ENCODE measurements at places on chromosomes 2 and 18.
A peak's percentile ranks its signal among the peaks of the same experiment; 100 is the strongest.

GRCh38 chr2:118686346-118686745, 161.1 kb downstream of the EN1 start:
- DNase-seq: no peak

DNA sequence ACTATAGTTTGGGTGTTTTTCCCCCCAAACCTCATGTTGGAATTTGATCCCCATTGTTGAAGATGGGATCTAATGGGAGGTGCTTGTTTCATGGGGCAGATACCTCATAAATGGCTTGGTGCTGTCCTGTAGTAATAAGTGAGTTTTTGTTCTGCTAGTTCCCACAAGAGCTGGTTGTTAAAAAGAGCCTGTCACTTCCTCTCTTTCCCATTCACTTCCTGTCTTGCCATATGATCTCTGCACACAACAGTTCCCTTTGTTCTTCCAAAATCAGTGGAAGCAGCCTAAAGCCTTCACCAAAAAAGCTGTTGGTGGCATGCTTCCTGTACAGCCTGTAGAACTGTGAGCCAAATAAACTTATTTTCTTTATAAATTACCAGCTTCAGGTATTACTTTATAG, 768.2 kb upstream of the VRK2 start:
- DNase-seq: no peak

GRCh38 chr2:56267415-56267788, 83.6 kb downstream of the CCDC85A start:
- no peak for DNase-seq

GRCh38 chr18:34978953-34979608, 62.1 kb upstream of the MAPRE2 start:
- DNase-seq: peak; percentile 76

DNA sequence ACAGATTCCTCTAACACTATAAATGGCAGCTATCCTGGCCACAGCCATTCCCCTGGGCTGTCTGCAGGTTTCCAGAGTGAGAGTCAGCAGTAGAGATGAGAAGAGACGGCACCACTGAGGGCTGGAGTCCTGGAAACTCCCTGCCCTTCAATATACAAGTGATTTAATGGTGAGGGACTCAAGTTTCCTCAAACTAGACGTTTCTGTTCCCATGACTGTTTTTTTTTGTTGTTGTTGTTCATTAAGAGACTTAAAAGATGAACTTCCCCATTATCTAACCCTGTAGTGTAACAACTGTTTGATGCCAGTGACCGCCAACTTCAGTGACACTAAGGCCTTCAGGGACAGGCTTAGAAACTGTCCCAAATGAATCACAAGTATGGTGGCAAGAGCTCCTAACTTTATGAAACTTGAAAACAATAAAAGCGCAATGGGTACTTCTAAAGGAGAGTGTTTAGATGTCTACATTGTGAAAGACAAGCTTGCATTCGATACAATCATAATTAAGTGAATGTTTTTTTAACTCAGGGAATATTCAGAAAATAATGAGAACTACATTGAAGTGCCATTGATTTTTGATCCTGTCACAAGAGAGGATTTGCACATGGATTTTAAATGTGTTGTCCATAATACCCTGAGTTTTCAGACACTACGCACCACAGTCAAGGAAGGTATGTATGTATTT, 34.0 kb downstream of the IL1R2 start:
- DNase-seq: no peak

GRCh38 chr18:42178376-42179080, 223.5 kb downstream of the PIK3C3 start:
- DNase-seq: no peak

DNA sequence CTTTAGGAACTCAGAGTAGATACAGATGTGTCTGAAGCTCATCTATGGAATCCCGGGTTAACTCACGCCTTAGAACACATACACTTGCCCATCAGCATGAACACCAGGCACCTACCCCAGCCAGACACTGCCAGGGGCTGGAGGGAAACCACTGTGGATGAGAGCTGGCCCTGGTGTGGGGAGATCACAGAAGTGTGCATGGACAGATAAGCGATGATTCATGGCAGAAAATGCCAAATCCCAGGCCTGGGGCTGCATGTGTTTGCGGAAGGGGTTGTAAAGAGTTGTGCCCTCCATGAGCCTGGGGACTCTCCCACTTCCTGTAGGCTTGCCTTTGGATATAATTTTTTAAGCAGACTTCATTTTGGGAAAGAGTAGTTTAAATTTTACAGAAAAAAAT, 193.4 kb downstream of the FHOD3 start:
- no peak for DNase-seq

GRCh38 chr2:229586746-229587705, 127.3 kb downstream of the DNER start:
- DNase-seq: peak; percentile 14

DNA sequence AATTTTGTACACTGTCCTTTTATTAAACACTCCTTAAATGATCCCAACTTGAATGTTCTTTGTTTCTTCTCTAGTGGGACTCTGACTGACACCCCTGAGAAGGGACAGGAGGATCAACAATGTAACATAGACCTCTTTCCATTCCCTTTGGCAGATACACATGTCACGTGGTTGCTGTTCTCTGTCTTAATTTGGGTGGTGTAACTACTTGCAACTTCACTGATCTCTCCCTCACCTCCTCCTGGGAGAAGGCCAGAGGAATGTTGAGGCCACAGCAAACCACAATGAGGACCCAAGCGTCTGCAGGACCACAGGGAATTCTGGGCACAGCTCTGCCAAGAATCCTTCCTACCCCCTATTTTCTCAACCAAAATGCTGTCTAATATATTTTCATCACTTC, 205.6 kb downstream of the RTP5 start:
- DNase-seq: no peak

- DNase-seq: no peak
Measured at GRCh38 chr2:110883406-110883805, 151.0 kb downstream of the ACOXL start.

DNA sequence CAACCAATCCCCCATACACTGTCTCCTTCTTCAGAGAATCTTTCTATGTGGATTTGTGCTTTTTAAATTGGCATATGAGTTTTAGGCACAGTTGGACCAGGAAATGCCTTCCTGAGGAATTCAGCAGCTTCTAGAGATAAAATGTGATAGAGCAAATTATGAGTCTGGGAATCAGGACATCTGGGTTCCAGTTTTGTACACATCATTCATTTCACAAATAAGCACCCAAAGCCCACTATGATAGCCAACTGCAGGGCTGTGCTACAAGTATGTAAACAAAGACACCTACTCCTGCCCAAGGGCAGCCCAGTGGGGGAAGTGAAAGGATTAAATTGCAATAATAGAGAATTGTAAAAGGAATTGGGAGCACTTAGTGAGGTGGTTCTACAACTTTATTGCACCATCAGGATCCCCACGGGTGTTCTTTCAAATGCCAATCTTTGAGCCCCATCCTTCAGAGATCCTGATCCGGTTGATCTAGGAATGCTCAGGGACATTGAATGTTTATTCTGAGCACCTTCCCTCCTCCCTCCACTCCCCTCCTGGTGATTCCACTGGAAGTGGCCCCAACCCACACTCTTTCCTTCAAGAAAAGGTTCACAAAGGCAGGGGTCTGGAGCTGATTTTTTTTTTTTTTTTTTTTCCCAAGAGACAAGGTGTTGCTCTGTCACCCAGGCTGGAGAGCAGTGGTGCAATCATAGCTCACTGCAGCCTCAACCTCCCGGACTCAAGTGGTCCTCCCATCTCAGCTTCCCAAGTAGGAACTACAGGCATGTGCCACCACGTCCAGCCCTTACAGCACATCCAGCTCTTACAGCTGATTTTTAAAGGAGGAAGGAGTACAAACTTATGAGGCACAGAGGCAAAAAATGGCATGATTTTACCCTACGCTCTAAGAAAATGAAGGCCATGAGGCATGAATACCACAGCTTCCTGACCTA, 11.1 kb upstream of the KCMF1 start:
- DNase-seq: no peak

GRCh38 chr2:42474765-42475454, 18.9 kb downstream of the KCNG3 start:
- no peak for DNase-seq

DNA sequence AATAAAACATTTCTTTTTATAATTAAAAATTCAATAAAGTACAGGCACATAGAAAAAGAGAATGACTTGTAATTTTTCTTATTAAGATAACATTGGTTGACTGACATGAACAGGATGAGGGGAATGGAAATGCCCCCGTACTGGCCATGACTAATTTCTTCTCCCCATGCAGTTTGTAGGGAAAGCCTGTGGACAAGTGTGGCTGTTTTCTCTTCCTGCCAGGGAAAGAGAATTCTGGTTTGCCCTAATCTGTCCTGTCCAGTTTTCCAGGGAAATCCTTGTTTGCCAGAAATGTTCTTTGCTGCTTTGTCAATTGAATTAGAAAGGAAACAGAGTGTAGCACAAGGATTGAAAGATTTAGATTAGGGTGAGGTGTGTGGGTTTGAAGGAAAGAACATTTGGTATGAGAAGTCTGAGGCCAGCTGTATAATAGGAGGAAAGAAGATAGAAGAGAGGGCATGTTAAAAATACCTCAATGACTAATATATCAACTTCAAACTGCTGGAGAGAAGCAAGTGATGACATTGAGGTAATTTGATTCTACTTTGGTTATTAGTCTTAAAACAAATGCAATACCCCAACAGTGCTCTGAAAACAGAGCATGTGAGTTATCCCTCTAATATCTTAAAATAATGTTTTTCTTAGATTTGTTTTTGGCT, 593.9 kb upstream of the ZNF804A start:
- DNase-seq: no peak

GRCh38 chr2:117875786-117876185, 61.3 kb downstream of the DDX18 start:
- DNase-seq: no peak

GRCh38 chr2:158934170-158934569, 34.3 kb upstream of the TANC1 start:
- DNase-seq: no peak

GRCh38 chr2:169190197-169190775, 120.9 kb downstream of the DHRS9 start:
- DNase-seq: no peak

- peak; percentile 83 for DNase-seq
Measured at GRCh38 chr2:136305517-136306192, 187.7 kb upstream of the CXCR4 start.

- no peak for DNase-seq
Measured at GRCh38 chr18:41343808-41344207, 611.2 kb upstream of the PIK3C3 start.

GRCh38 chr2:86445436-86445835, 4.3 kb downstream of the KDM3A start:
- no peak for DNase-seq

- DNase-seq: no peak
Measured at GRCh38 chr2:189726271-189726670, 36.3 kb downstream of the OSGEPL1 start.

DNA sequence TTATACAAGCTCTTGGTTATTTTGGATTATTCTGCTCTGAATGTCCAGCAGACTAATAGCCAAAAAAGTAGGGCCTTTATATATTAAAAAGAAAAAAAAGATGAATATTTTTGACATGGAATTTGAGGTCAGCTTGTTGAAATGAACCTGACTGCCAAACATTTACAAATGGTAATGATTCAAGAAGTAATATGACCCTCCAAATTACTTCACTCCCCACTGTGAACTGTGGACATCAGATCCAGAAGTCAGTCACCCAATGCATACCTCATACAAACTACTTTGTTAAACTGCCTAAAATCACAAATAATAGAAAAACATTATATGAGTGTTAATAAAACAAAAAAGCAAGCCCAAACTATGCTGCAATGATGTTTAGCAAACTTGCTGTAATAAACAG, 10.0 kb downstream of the EPG5 start:
- DNase-seq: no peak

DNA sequence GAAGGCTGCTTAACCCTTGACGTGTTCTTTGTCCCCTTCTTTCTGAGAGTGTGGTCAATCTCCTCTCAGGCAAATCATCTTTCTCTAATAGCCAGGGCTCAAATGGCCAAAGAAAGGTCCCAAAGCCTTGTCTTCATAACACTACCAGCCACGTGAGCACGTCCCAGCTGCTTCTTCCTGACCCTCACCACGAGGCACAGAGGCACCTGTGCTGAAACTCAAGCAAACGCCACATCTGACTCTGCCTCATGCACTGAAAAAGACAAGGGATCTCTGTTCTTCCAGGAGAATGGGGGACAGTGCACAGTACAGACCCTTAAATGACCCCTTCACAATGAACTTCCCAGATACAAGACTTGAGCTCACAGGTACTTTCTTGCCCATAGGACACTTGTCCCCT, 31.8 kb downstream of the BCL11A start:
- DNase-seq: no peak

- no peak for DNase-seq
Measured at GRCh38 chr2:238306672-238306998, 13.7 kb upstream of the TRAF3IP1 start.

- no peak for DNase-seq
Measured at GRCh38 chr18:75247611-75248421, 37.2 kb downstream of the TSHZ1 start.

- no peak for DNase-seq
Measured at GRCh38 chr2:189363559-189363958, 77.7 kb upstream of the WDR75 start.

- DNase-seq: no peak
Measured at GRCh38 chr2:30268296-30268871, 37.0 kb downstream of the LBH start.

GRCh38 chr2:26477911-26478253, at the start of gene OTOF:
Gene OTOF (minus strand): TSS chr2:26478124.
- DNase-seq: no peak

DNA sequence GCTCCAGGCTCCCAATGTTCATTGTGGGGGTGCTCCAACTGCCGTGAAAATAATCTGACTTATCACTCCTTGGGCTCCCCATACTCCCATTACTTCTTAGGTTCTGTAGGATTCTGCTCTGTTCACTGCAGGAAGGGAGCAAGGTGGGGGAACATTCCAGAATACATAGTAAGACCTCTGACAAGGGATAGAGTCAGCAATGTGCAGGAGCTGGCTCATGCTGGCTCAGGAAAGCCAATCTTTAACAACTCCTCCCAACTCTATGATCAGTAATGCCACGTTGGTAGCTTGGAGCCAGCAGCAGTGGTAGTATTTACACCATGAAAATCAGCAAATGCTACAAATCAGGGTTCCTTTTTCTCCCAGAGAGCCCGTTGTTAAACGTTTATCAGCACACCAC, 44.4 kb downstream of the FECH start:
- DNase-seq: no peak

DNA sequence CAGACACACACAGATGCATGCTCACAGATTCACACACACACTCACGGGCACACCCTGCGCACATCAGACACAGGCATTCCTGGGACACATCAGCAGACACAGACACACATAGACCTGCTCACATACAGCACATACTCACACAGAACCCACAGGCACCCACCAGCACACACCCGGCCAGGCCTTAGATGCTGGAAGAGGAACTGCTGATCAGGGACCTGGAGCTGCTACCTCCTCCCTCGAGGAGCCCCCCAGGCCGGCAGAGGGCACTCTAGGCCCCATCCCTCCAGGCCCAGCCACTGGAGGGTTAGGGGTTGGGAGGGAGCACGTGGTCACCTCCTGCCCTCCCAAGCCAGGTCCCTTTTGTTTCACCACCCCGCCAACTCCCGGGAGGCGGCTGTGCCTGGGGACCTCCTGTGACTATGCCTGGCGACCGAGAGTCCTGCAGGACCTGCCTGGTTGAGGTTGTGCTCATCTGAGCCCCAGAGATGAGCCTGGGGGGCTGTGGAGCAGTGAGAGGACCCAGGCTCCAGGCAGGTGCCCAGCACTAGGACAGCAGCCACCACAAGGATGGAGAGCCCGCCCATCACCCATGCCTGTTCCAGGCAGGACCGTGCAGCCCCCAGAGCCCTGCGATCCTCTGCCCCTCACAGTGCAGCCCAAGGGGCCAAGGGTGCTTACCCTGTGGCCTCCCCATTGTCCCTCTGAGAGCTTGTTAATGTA, 21.0 kb upstream of the PTMA start:
- DNase-seq: peak; percentile 66

GRCh38 chr18:74635224-74635975, 37.7 kb downstream of the ZNF407 start:
- no peak for DNase-seq
